ENCODE measurements at places on chromosomes 1 and 21. TPM values are rescaled to one million over a fixed set of nuclear protein-coding genes. Genes with fewer than 3 reads are reported as not detected.

ABCB10 gene
- 16.5 TPM for total RNA-seq

NUDT17 gene
- total RNA-seq, result 6.8 TPM

CD1E gene
- 0.82 TPM for total RNA-seq

GRIK1 gene
- total RNA-seq, result 1.5 TPM

PRELP gene
- total RNA-seq, result 4.0 TPM

FUBP1 gene
- 272 TPM for total RNA-seq

CELF3 gene
- total RNA-seq, result 0.18 TPM

SHE gene
- 14.1 TPM for total RNA-seq

CXADR gene
- 51.1 TPM for total RNA-seq

NBPF14 gene
- total RNA-seq, result 72.7 TPM

CASP9 gene
- 33.8 TPM for total RNA-seq

GBP6 gene
- 0.12 TPM for total RNA-seq

EXO1 gene
- total RNA-seq, result 4.1 TPM

RCAN1 gene
- 26.4 TPM for total RNA-seq

OR2AK2 gene
- not detected for total RNA-seq

ERICH3 gene
- 0.12 TPM for total RNA-seq

PADI1 gene
- not detected for total RNA-seq

SLC44A3 gene
- 41.0 TPM for total RNA-seq

CD1B gene
- not detected for total RNA-seq

MX2 gene
- total RNA-seq, result 6.1 TPM

TMEM61 gene
- total RNA-seq, result 3.0 TPM

LCE2A gene
- not detected for total RNA-seq

TTC4 gene
- 31.1 TPM for total RNA-seq

CFHR1 gene
- not detected for total RNA-seq

IFFO2 gene
- total RNA-seq, result 16.8 TPM

RSPH1 gene
- total RNA-seq, result 3.2 TPM

GJA5 gene
- 25.6 TPM for total RNA-seq

PTPRF gene
- total RNA-seq, result 151 TPM

LCE2C gene
- total RNA-seq, result not detected

FCRL4 gene
- not detected for total RNA-seq

ZNF593OS gene
- not detected for total RNA-seq

PRRX1 gene
- 33.0 TPM for total RNA-seq

PTAFR gene
- 4.8 TPM for total RNA-seq

DNAJC8 gene
- total RNA-seq, result 26.8 TPM

H6PD gene
- total RNA-seq, result 49.3 TPM

GBP2 gene
- total RNA-seq, result 4.8 TPM

FAM163A gene
- 0.53 TPM for total RNA-seq

AKR7A3 gene
- total RNA-seq, result 1.4 TPM

BRINP2 gene
- 0.35 TPM for total RNA-seq

TAF13 gene
- 23.8 TPM for total RNA-seq

CDC42BPA gene
- 70.0 TPM for total RNA-seq

AADACL4 gene
- 0.82 TPM for total RNA-seq

PLPPR5 gene
- total RNA-seq, result 1.2 TPM

NHLH1 gene
- not detected for total RNA-seq

FAM3B gene
- 7.5 TPM for total RNA-seq

Data from metanephros (tissue), 2 donors.